ENCODE measurements at places on chromosomes 2 and 18.

DNA sequence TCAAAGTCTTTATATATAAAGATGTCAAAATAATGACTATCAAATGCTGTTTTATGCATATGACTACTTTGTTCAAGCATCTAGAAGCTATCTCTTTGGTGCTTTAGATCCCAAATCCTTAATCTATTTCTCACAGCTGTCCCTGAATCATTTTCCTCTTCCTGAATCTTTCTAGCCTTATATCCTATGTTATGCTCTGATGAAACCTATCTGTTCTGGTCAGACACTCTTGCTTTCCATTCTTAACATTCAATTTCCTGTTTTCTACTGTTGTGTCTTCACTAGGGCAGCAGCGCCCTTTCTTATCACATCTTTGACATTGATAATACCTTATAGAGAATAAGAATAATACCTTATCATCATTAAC, 6.3 kb upstream of the PARD3B start:
- DNase-seq = no peak
- H3K27me3 ChIP-seq = peaks cover 16% of the 10 kb centered on the region
- no peak overlapping the region for H3K4me3 ChIP-seq
- no peaks in the 10 kb centered on the region for H3K4me1 ChIP-seq

GRCh38 chr18:69757733-69758132, 189.9 kb downstream of the CD226 start:
- H3K4me1 ChIP-seq = peaks cover 8% of the 10 kb centered on the region
- H3K4me3 ChIP-seq = no peak overlapping the region
- no peaks in the 10 kb centered on the region for H3K27me3 ChIP-seq
- no peak for DNase-seq

DNA sequence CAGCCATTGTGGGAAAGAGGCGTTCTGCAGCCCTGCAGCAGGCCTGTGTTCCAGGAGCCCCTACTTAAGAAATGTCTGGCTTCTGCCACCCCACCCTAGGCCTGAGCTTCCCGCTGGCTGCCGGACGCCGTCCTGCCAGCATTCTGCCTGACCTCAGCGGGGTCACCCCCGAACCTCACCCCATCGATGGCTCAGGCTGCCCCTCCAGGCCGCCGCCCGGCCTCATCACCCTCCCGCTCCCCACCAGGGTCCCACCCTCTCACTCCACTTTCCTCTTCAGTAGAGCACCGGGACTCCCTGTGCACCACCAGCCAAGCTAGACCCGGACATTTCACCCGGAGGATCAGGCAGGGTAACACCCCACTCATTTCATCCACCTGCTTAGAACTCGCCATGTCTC, 73.6 kb upstream of the SALL3 start:
- H3K36me3 ChIP-seq = no peaks in the 10 kb centered on the region
- H3K4me1 ChIP-seq = no peaks in the 10 kb centered on the region
- no peak for DNase-seq
- H3K4me3 ChIP-seq = no peak overlapping the region

- no peaks in the 10 kb centered on the region for H3K36me3 ChIP-seq
- H3K4me1 ChIP-seq = no peaks in the 10 kb centered on the region
- DNase-seq = no peak
Measured at GRCh38 chr2:192419786-192420185, 225.1 kb upstream of the TMEFF2 start.

GRCh38 chr2:45769854-45770576, 118.5 kb downstream of the PRKCE start:
- no peaks in the 10 kb centered on the region for H3K36me3 ChIP-seq
- no peak overlapping the region for H3K27ac ChIP-seq
- no peaks in the 10 kb centered on the region for H3K4me1 ChIP-seq
- no peak for DNase-seq

- no peak overlapping the region for H3K27ac ChIP-seq
- H3K36me3 ChIP-seq = no peaks in the 10 kb centered on the region
- no peaks in the 10 kb centered on the region for H3K27me3 ChIP-seq
- H3K4me1 ChIP-seq = peaks cover 4% of the 10 kb centered on the region
Measured at GRCh38 chr2:227376656-227377396, 2.3 kb downstream of the TM4SF20 start.

GRCh38 chr18:23356915-23357601, 96.0 kb upstream of the RIOK3 start:
- no peak for DNase-seq
- H3K27ac ChIP-seq = no peak overlapping the region
- H3K4me1 ChIP-seq = peaks cover 39% of the 10 kb centered on the region
- H3K36me3 ChIP-seq = peaks cover 32% of the 10 kb centered on the region
- H3K4me3 ChIP-seq = no peak overlapping the region
- no peaks in the 10 kb centered on the region for H3K27me3 ChIP-seq

GRCh38 chr2:239966853-239967552, 58.1 kb downstream of the NDUFA10 start:
- no peak overlapping the region for H3K27ac ChIP-seq
- no peaks in the 10 kb centered on the region for H3K27me3 ChIP-seq
- H3K36me3 ChIP-seq = peaks cover 63% of the 10 kb centered on the region
- no peaks in the 10 kb centered on the region for H3K4me1 ChIP-seq
- DNase-seq = no peak
- H3K4me3 ChIP-seq = no peak overlapping the region

DNA sequence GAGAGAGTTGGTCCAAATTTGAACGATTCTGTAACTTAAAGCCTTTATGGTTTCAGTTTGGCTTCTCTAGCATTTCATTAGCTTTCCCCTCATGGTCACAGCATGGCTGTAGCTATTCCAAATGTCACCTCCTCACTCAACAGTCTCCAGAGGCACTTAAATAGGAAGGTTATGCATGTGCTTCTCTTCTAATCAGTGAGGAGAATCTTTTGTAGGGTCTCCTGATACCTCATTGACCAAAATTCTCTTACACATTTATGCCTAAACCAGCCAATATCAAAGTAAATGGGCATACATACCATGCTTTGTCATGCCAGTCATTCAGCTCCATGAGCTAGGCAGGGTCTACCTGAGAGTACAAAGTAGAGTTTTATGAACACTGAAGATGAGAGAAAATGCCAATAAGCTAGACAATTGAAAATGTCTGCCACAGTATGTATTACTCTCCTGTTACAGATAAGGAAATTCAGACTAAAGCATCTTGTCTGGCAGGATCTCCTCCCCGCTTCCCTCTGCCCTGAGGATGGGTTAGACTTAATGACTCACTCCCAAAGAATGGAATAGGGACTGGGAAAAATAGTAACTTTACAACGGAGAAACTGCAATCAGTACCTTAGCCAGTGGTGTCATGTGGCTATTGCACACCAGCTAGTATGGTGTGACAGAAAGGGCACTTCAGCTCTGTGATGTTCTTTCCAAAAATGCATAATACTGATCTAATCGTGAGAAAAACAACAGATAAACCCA, 15.4 kb downstream of the DSG2 start:
- H3K27me3 ChIP-seq = peaks cover 2% of the 10 kb centered on the region
- H3K4me3 ChIP-seq = no peak overlapping the region
- DNase-seq = no peak
- no peak overlapping the region for H3K27ac ChIP-seq
- H3K36me3 ChIP-seq = no peaks in the 10 kb centered on the region
- no peaks in the 10 kb centered on the region for H3K4me1 ChIP-seq

GRCh38 chr2:56757884-56758545, 574.2 kb downstream of the CCDC85A start:
- H3K36me3 ChIP-seq = no peaks in the 10 kb centered on the region
- H3K4me3 ChIP-seq = no peak overlapping the region
- H3K27ac ChIP-seq = no peak overlapping the region
- DNase-seq = no peak

- H3K36me3 ChIP-seq = peaks cover 65% of the 10 kb centered on the region
- H3K4me3 ChIP-seq = no peak overlapping the region
- peaks cover 3% of the 10 kb centered on the region for H3K4me1 ChIP-seq
- DNase-seq = no peak
Measured at GRCh38 chr2:131122496-131122895, 17.4 kb downstream of the PLEKHB2 start.

DNA sequence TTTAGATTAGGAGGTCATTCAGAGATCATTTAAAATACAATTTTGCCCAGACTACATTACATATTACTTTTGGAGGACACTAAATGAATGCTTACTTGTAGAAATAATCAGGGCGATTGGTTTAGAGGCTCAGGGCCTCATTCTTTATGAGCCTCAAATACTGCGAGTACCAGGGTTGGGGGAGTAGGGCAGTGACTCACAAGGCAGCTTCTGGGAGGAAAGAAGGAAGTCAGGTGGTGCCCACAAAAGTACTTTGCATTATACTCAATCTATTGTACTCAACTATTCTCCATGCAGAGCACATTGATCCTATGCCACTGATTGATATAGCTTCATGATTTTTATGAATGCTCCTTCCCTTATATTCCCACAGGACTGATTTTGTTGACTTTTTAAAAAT, 166.9 kb downstream of the SOCS6 start:
- no peak overlapping the region for H3K4me3 ChIP-seq
- H3K4me1 ChIP-seq = no peaks in the 10 kb centered on the region
- no peak overlapping the region for H3K27ac ChIP-seq
- no peaks in the 10 kb centered on the region for H3K36me3 ChIP-seq
- H3K27me3 ChIP-seq = peaks cover 2% of the 10 kb centered on the region

GRCh38 chr2:15715596-15715995, 123.9 kb downstream of the DDX1 start:
- no peaks in the 10 kb centered on the region for H3K27me3 ChIP-seq
- H3K36me3 ChIP-seq = no peaks in the 10 kb centered on the region
- H3K4me1 ChIP-seq = no peaks in the 10 kb centered on the region
- H3K4me3 ChIP-seq = no peak overlapping the region
- DNase-seq = no peak

DNA sequence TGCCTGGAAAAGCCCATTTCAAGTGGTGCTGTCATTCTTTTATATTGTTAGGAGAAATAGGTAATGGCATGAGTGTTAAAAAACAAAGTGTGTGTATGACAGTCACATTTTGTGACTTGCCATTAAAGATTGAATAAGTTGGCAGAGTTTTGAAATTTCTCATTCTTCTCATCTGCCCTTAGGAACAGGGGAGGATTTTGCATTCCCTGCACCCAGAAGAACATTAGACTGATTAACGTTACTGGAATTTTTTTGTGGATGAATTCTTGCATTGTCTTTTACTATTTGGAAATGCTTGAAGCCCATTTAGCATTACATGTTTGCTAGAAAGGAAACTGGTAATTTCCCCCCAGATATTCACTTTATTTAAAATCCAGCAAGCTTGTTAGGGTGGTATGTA, 162.2 kb downstream of the BABAM2 start:
- no peak overlapping the region for H3K27ac ChIP-seq
- peaks cover 45% of the 10 kb centered on the region for H3K36me3 ChIP-seq
- H3K4me3 ChIP-seq = no peak overlapping the region
- no peak for DNase-seq
- H3K27me3 ChIP-seq = no peaks in the 10 kb centered on the region

DNA sequence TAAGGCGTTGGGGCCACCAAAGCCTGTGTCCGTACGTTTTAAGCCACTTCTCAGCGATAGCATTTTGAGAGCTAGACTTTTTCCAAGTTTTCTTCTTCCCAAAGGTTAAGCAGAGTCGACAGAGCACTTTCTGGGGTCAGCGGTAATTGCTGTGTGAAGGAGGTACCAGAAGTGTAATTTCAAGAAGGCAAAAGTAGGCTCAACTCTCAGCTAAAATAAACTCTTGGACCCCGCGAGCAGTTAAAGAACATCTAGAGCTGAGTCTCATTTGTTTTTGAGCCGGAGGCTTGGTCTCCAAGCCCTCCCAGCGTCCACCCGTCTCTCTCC, 1.9 kb upstream of the PAX3 start:
- H3K27me3 ChIP-seq = peaks cover 94% of the 10 kb centered on the region
- peaks cover 16% of the 10 kb centered on the region for H3K36me3 ChIP-seq
- no peak overlapping the region for H3K4me3 ChIP-seq
- DNase-seq = no peak

- no peaks in the 10 kb centered on the region for H3K4me1 ChIP-seq
- no peak overlapping the region for H3K27ac ChIP-seq
- no peaks in the 10 kb centered on the region for H3K36me3 ChIP-seq
- peaks cover 3% of the 10 kb centered on the region for H3K27me3 ChIP-seq
Measured at GRCh38 chr18:10169064-10169562, 255.3 kb downstream of the VAPA start.

DNA sequence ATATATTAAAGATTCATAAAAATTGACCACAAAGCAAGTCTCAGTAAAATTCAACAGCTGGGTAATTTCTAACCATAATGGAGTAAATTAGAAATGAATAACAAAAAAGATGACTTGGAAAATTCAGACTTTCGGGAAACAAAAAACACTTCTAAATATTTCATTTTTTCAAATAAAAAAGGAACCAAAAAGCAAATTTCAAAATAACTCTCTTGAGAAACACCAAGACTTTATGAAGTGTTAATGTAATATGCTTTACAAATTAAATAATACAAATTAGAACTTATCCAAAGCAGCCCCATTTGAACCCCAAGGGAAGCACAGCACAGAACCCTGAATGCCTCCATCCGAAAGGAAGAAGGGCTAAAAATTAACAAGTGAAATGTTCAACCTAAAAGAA, 175.9 kb downstream of the HDAC4 start:
- no peak overlapping the region for H3K4me3 ChIP-seq
- H3K36me3 ChIP-seq = peaks cover 26% of the 10 kb centered on the region
- H3K27me3 ChIP-seq = no peaks in the 10 kb centered on the region

- no peaks in the 10 kb centered on the region for H3K4me1 ChIP-seq
- no peak for DNase-seq
- H3K27ac ChIP-seq = no peak overlapping the region
- no peaks in the 10 kb centered on the region for H3K27me3 ChIP-seq
Measured at GRCh38 chr2:228675091-228675490, 493.6 kb upstream of the SPHKAP start.

DNA sequence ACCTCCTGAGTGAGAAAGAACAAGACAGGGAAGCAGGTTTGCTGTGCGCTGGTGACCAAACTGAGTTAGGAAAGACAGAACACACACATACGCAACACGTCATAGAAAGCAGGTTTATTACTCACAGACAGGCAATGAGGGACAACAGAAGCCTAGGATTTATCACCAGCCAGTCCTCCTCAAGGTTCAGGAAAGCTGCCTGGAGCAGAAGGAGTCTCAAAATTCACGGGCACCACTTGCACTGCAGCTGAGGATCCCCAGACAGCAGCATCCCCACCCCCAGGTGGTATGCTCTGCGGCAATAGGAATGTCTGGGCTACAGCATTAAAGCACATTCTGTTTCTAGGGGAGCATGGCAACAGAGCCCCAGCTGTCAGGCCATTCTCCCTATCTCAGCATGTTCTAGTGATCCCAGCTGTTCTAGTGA, 284.4 kb upstream of the RGPD4 start:
- H3K4me3 ChIP-seq = no peak overlapping the region
- H3K4me1 ChIP-seq = no peaks in the 10 kb centered on the region
- H3K27me3 ChIP-seq = no peaks in the 10 kb centered on the region
- H3K36me3 ChIP-seq = no peaks in the 10 kb centered on the region

DNA sequence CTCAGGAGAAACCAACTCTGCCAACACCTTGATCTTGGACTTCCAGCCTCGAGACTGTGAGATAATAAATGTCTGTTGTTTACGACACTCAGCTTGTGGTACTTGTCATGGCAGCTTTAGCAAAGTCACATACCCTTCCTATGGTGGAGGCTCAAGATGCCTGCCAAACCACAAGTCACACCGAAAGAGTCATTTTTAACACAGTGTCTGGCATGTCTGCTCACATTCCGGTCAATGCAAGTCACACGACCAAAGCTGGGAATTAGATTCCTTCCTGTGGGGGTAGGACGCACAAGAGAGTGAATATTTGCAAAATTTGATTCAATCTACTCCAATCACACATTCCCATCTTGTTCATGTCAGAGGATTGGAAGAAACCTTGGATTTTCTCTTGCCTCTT, 24.6 kb downstream of the KCNE4 start:
- no peak overlapping the region for H3K27ac ChIP-seq
- H3K4me3 ChIP-seq = no peak overlapping the region
- no peaks in the 10 kb centered on the region for H3K36me3 ChIP-seq
- peaks cover 3% of the 10 kb centered on the region for H3K27me3 ChIP-seq
- H3K4me1 ChIP-seq = no peaks in the 10 kb centered on the region
- DNase-seq = no peak

Measured in activated T-helper 2 cell treated with anti-CD3 and anti-CD28 coated beads, Interferon-gamma antibody, Interleukin-2, Interleukin-4, amounts not matched to agents 10 μg/mL and 5 μg/mL and 100 μg/mL, durations not matched to agents 14 hours and 24 hours and 36 hours (primary cell).